CD4-positive, alpha-beta T cell (primary cell): ENCODE measurements at places on chromosomes 3 and 15. TPM values are rescaled to one million over a fixed set of nuclear protein-coding genes. Genes with fewer than 3 reads are reported as not detected.

The PIGBOS1 gene
- 6.2 TPM for total RNA-seq

DNA sequence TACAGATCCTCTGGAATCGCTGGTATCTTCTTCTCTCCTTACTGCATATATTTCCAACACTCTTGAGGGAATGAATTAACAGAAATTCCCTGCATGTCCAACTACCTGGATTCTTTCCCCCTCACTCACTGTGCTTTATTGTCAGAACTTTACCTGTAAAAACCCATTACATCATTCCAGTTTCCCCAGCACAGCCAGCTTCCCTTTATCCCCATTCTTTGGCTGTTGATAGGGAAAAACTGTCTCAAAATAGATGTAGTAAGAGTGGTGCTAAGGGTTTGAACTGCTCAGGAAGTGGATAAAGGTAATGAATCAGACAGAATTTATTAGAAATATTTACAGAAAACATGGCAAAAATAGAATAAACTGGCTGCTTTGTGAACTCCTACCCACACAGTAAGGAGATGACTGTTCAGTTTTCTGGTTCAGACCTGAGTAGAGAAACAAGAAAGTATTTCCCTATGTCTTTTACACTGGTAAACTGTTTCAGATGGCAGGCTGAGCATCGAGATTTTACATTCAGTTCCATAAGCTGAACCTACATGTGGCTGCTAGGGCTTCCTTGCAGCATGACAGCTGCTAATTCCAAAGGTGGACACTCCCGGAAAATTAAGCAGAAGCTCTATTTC, 188.4 kb downstream of the CPNE4 start:
- no peak for DNase-seq

- no peak for DNase-seq
Observed at GRCh38 chr3:162332344-162332743, 835.7 kb downstream of the OTOL1 start.

GRCh38 chr3:88444251-88444650, 294.5 kb downstream of the C3orf38 start:
- DNase-seq = no peak

The LMOD3 gene
- total RNA-seq = not detected

The SERPINI2 gene
- not detected for total RNA-seq

The GOLGA8O gene
- total RNA-seq = 1.2 TPM

GRCh38 chr3:144055604-144056003, 84.0 kb downstream of the DIPK2A start:
- no peak for DNase-seq

DNA sequence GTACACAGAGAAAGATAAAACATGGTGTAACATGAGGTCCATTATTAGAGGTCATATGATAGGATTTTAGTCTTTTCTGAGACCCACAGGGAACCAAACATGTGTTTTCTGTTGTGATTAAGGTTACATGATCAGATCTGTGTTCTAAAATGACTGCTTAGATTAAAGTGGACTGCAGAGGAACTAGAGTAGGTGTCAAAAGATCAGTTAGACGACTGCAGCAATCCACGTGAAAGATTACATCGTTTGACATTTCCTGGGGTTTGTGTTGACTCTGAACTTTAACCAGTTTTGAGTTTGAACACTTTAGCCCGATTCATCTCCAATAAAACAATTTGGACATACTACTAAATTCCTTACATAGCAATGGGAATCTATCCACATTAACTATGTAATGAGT, 5.1 kb downstream of the MIX23 start:
- DNase-seq = no peak

DNA sequence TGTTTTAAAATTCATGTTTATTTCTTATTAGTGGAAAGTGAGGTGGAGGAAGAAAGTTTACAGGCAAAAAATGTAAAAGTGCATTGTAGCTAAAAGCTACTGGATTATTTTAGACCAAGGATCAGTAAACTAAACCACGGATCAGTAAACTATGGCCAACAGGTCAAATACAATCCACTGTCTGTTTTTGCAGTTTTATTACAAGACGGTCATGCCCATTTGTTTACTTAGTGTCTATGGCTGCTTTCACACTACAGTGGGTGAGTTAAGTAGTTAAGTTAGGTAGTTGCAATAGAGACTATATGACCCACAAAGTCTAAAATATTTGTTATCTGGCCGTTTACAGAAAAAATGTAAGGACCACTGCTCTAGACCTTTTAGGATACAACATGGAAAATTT, 82.0 kb downstream of the NR2E3 start:
- no peak for DNase-seq

The FEZF2 gene
- not detected for total RNA-seq

DNA sequence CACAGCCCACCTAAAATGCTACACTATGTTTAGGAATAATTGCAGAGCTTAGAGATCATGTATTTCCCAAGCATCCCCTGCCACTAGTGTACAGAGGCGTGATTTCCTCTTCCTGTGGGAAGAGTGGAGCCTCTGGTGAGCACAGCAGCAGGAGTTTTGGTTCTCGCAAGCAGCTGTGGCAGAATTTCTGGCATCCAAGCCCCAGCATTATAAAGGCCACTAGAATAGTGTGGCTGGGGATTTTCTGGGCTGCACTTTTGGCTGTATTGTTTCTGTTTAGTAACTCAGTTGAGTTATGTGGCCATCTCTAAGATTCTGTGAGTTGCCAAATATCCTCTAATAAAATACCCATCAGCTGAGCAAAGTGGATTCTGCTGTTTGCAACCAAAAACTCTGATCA, 64.7 kb downstream of the GPR176 start:
- no peak for DNase-seq

GRCh38 chr3:31829826-31830426, 151.1 kb downstream of the OSBPL10 start:
- DNase-seq = no peak

The KY gene
- total RNA-seq = not detected

GRCh38 chr15:25793354-25794050, 69.6 kb downstream of the ATP10A start:
- DNase-seq = no peak

The C3orf49 gene
- total RNA-seq = not detected

GRCh38 chr3:176814285-176814684, 383.0 kb downstream of the TBL1XR1 start:
- DNase-seq = no peak

The RETNLB gene
- not detected for total RNA-seq

DNA sequence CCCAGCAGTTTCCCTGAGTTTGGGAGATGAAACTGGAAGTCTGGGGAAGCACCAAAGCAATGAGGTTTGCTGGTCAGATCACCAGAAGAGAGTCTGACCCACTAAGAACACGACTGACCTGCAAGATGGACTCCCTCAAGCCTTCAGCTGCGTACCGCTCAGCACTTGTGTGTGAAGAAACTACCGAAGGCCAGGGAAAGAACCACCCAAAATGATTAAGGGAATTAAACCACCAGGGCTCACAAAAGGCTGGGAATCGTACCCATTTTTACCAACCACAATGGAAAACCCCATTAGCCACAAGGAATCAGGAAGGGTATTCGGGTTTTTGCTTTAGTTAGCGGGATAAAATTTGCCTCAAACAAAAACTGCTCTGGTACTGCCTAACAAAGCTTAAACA, 21.6 kb downstream of the ATP13A3 start:
- no peak for DNase-seq

The ISL2 gene
- total RNA-seq = not detected

The KLHL6 gene
- 24.2 TPM for total RNA-seq

GRCh38 chr15:47726399-47726823, 9.1 kb downstream of the SEMA6D start:
- DNase-seq = no peak

- no peak for DNase-seq
Observed at GRCh38 chr3:167323572-167323971, 56.5 kb downstream of the ZBBX start.
